ENCODE measurements at places on chromosomes 11 and 22. TPM values are rescaled to one million over a fixed set of nuclear protein-coding genes. Genes with fewer than 3 reads are reported as not detected.

DNA sequence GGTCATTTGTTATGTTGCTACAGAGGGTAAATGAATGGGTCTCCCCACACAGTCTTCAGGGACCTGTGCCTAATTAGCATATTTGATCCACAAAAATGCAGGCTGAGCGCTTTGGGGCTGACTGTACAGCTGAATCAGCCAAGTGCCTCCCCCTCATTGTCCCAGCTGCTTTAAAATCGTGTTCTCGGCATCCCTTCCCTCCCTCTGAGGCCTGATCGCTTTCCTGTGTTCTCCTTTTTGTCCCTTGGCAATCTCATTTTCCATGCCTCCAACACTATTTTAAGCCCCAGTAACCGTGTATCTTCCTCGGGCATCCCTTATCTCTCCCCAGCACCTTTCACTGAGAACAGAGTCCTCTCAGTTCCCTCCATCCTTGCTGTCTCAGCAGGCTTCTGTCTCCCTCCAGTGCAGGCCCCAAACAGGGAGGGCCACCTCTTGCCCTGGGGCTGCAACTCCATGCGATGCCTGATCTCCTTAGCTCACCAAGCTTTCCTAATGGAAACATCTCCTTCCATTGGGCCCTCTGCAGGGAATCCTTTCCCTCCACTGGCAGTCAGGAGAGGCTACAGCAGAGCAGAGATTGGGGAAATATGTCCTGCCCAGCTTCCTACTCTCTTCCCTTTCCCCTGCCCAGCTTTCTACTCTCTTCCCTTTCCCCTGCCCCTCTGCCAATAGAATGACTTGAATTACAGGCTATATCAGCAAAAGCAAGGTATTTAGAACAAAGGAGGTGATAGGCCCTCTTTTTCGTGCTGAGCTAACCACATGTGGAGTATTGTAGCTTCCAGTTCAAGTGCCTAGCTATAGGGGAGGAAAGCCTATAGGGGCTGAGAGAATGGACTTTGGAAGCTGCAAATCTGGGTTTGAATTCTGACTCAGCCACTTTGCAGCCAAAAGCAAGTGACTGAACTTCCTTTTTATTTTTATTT, 13.8 kb downstream of the UQCR10 start:
- no peak for DNase-seq

DNA sequence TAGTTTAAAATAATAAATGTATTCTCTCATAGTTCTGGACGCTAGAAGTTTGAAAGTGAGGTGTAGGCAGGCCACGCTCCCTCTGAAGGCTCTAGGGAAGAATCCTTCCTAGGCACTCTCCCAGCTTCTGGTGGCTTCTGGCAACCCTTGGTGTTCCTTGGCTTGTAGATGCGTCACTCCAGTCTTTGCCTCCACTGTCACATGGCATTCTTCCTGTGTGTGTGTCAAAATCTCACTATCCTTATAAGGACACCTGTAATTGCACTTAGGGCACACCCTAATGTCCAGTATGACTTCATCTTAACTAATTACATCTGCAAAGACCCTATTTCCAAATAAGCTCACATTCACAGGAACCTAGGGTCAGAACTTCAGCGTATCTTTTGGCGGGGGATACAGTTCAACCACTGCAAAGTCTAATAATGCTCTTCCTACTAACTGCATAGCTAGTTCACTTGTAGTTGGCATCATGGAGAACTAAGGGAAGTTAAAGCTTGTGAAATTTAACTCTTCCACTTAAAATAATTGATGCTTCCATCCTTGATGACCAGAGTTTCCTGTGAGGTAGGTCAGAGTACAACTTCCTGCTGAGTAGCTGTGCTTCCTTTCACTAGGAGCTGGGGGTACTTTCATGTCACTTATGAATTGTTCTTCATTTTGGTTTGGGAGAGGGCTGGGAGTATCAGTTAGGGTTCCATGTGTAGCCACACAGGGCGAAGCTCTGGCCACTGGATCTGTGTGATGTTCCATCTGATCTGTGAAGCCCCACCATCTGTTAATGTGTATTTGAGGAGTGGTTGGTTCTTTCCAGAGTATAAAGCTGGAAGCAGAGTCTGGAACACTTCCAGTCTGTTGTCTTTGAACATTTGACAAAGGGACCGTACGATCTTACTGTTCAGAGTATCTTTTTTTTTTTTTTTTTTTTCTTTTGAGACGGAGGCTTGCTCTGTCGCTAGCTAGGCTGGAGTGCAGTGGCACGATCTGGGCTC, 10.5 kb downstream of the YWHAH start:
- no peak for DNase-seq

GRCh38 chr22:35835267-35835997, 117.8 kb downstream of the APOL5 start:
- no peak for DNase-seq

Gene ACR
- total RNA-seq: not detected

- no peak for DNase-seq
These were observed 160.3 kb downstream of the BBOX1 start for GRCh38 chr11:27200779-27201453.

- no peak for DNase-seq
These were observed 129.2 kb upstream of the LMO1 start for GRCh38 chr11:8392886-8393285.

DNA sequence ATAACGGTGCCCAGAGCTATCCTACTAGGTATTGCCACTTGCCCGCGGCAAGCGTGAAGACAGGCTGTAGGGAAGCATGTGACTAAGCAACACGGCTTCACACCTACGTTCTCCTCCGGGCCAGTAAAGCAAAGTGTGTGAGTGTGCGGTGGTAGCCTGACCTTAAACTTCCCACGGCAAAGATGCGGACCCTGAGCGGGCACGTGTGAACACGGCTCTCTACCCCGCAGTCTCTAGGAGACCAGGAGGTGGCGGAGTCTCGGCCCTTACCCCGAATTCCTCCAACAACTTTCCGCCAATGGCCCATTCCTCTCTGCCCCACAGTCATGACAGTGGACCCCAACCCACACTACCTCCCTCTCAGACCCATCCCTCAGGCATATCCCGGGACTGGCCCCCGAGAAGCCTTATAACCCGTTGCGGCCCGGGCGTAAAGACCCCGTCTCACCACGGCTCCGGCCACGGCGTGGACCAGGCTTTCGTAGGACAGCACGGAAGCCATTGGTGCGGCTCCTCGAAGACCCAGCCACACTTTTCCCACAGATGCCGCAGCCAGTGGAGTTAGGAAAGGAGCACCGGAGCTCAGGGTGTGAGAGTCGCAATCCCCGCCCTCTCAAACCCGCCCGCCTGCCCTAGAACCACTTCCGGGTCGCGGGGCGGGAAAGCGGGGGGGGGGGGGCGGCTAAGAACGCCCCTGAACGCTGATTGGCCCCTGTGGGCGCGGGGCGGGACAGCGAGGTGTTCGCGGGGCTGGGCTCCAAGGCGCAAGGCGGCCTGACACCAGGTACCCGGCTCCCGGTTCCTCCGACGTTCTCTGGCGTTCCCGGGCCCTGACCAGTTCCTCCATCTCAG, at the start of gene SLC25A17:
SLC25A17 (minus strand) TSS at position 600 of the 852 bp plus-strand sequence; CDS start at position 502, 98 bp downstream.
- DNase-seq: peak; percentile 98
